Stimulated activated CD4-positive, alpha-beta T cell treated with anti-CD3 and anti-CD28 coated beads, Interleukin-1b, Interleukin-23, amount 100 ng/mL, for 4 hours (primary cell): ENCODE measurements at places on chromosomes 4 and X.
A peak's percentile ranks its signal among the peaks of the same experiment; 100 is the strongest.

GRCh38 chrX:107826238-107827029, 768 bp downstream of the MID2 start:
- peak; percentile 21 for DNase-seq

GRCh38 chrX:76253432-76253831, 80.6 kb downstream of the PBDC1 start:
- peak; percentile 22 for DNase-seq

GRCh38 chrX:112147206-112147605, 64.6 kb upstream of the TRPC5 start:
- no peak for DNase-seq

DNA sequence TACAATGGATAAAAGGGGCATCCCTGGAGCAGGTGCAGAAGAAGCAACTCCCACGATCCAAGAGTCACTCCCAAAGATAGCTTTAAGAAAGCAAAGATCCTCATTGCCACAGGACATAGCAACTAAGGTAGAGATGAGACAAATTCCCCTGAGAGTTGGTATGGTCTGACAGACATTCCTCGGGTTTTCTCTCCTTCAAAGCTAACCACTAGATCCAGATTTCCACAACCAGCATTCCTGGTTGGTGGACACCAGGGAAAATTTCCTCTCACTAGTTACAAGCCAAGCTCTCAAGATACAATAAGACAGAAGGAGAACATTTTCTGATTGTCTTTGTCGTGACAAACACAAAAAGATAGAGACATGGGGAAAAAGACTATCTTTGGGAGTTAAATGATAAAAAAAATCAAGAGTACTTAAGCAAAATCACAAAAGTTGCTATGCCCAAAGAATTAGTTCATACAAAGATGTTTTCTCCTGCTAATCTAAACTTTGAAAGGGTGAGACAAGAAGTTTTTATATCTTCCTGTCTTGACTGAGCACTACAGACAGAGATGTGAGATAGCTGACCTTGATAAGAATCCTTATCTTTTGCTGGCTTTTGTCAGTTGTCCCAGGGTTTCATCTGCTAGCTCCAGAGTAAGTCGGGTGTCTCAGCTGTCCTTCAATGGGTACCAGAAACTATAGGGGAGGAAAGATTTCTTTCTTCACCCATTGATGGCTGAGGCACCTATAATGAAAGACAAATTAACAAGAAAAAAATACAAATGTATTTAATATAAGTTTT, 200.5 kb downstream of the CENPC start:
- DNase-seq = no peak

DNA sequence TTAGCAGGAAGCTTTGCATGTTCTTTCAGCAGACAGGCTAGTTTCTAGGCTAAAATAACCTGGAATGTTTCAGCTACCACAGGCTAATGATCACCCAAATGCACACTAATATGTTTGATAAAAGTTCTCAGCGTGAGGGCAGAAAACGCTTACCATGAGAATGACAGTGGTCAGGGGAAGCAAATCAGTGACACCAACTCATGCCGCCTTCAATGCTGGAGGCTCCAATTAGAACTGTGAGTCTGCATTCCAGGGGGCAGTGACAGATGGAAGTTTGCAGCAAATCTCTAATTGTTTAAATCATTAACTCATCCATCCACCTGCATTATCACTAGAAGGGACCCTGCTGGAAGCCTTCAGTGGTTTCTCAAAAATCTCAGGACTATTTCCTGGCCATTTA, 43.2 kb downstream of the ANOS1 start:
- no peak for DNase-seq

- no peak for DNase-seq
Measured at GRCh38 chr4:80142394-80143306, 54.7 kb upstream of the PRDM8 start.

GRCh38 chrX:43703211-43703791, 47.2 kb downstream of the MAOA start:
- DNase-seq = no peak

DNA sequence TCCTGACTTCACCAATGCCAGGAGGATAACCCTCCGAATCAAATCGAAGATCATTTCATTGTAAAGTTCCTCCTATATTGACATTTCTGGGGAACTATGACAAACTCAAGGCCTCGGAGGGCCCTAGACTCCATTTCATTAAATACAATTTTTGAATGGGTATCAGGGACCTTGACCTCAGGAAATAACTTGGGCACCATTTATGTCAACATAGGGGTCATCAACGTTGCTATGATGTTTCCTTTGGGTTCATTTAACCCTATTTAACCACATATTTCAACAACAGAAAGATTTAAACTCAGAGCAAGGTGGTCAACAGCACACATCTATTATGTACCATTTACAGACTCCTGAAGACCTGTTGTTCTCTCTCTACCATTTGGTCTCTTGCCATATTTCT, 395.1 kb downstream of the TRIML1 start:
- no peak for DNase-seq
